ENCODE measurements at places on chromosomes 5 and 9.

GRCh38 chr5:151253605-151253950 lies 593 bp downstream of the GM2A start:
- DNase-seq: no peak

- no peak for DNase-seq
Measured at GRCh38 chr9:79140751-79141150, 431.0 kb upstream of the TLE4 start.

DNA sequence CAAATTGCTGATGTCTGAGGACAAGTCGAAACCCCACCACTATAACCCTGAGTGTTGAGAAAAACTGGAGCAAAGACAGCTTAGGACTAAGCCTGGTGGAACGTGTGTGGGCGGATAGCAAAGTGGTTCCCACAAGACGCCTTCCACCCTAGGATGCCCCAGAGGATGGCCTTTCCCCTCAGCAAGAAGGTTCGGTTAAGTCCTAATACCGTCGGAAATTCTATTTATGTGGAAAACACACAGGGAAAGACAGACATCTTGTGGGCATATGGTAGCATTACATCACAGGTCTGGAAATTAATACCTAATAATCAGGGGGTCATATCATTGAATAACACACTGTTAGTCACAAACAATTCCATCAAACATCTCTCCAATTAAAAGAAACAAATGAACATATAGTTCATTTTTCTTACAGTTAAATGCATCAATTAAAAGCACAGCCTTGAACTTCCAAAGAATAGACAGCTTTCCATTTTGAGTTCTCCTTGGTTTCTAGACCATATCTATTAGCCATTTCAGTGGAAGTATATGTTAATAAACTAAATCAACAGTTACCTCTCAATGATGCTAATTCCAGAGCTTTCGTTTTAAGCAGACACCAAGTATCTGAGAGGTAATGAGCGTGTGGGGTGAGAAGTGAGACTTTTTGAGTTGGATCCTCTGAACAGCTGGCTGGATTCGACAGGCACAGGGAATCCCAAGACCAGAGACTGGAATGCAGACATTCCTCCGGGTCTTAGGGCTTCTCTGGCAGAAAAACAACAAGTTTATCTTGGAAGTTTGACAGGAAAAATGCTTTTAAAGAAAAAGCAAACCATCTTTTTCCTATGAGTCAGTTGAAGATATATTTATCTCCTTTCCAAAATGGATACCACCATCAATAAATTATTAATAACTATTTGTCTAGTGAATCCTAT lies 2.9 kb upstream of the ICE1 start:
- no peak for DNase-seq

DNA sequence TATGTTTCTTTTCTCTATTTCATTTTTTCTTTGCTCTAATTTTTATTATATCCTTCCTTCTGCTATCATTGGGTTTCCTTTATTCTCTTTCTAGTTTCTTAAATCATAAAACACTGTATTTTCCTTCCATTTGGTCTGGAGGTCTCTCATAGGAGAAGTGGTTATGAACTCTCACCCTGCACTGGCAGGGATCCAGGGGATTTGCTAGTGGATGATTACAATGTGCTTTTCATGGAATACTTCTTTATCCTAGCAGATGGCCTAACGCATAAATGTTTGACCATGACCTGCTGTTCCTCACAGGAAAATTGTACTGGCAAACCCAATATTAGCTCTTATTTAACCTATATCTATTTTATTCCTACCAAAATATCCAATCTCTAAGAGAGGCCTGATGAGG lies 31.5 kb upstream of the SGCD start:
- DNase-seq: no peak

DNA sequence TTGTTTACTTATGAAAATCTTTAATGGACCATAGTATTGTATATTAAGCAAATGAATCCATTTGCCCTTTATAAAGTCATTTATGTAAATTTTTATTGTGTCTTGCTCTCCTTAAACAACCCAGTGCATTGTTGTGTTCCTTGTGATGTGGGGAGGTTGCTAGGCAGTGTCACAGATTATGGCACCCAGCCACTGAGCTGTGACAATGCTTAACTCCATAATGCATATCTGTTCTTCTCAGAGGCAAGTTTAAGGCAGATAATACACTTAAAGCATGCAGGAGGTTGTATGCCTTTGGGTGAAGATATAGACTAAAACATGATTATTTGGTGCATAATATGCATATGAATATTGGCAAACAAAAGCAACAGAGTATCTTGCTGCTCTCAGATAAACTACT lies 269.6 kb upstream of the RIOK2 start:
- no peak for DNase-seq

DNA sequence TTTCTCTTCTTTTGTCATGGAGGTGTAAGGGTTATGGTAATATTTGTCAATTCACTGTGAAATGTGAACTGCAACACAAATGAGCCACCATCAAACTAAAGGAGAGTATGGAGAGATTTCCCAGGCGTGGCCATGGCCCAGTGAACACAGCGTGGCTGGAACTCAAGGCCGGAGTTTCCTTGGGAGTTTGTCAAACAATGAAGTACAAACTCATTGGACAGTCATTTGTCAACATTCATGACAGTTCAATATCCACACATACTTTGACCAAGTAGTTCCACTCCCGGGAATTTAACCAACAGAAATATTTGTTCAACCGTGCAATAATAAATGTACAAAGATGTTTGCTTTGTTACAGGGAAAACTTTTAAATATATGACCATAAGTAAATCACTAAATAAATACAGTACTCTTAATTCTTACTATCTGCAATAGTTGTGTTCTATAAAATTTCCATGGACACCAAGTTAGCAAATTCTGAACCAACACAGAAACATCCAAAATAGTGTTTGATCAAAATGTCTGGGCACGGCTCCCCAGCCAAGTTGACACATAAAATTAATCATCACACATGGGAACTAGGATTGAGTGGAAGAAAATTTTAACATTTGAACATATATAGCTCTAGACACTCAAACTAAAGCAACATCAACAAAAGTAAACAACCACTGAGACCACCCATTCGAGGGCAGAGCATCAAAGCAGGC lies 87.1 kb downstream of the DIRAS2 start:
- DNase-seq: no peak

DNA sequence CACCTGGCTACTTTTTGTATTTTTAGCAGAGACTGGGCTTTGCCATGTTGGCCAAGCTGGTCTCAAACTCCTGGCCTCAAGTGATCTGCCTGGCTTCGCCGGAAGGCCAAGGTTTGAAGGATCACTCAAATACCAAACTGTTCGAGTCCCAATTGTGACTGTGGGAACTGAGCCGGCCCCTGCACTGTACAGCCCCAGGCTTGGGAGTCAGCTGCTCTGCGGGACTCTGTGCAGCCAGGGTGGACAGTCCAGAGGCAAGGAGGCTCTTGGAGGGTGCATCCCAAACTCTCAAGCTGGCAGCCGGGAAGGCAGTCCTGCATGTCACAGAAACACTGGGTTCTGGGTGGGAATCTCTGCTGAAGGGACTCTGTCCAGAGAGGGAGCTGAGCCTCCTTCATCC lies 109.0 kb downstream of the ENTREP1 start:
- no peak for DNase-seq

DNA sequence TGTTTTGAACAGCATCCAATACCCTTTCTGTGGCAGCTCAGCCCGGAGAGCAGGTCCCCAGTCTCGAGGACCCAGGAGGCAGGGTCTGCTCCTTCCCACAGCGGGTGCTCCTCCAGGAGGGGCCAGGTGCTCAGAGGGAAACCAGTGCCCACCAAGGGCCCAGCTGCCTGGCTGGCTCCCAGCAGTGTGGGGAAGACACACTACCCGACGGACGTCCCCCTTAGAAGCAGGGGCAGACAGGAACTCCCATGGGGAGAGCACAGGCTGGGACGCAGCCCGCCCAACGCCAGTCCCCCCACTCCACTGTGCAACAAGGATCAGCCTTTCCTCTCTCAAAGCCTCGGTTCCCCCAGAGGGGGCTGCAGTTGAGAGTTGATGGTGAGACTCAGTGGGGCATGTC lies 57.6 kb downstream of the ADAMTS2 start:
- no peak for DNase-seq

DNA sequence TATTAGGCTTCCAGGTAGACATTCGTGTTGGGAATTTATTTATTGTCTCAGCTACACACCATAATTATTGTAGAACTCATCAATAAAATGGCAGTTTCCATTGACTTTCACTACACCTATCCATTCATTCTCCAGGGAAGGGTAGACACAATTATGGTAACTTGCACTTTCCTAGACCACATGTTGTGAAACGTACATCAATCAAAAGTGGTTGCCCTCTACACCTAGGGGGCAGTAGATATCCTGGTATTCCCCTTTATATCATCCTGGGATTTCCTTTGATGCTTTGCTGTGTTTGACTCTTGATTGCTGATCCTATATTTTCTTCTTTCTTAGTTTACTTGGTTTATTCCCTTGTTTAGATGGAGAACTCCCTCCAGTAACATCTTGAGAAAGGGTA lies 47.9 kb downstream of the ADGRV1 start:
- peak; percentile 0 for DNase-seq

- DNase-seq: peak; percentile 43
Measured at GRCh38 chr9:127123064-127123890, 842 bp upstream of the ANGPTL2 start.

- no peak for DNase-seq
Measured at GRCh38 chr5:1375871-1376810, 31.2 kb upstream of the CLPTM1L start.

- no peak for DNase-seq
Measured at GRCh38 chr9:70954596-70955143, 166.8 kb downstream of the TRPM3 start.

- DNase-seq: no peak
Measured at GRCh38 chr5:151709109-151709735, 22.5 kb upstream of the SPARC start.

- DNase-seq: no peak
Measured at GRCh38 chr9:20300430-20301115, 321.7 kb downstream of the MLLT3 start.

DNA sequence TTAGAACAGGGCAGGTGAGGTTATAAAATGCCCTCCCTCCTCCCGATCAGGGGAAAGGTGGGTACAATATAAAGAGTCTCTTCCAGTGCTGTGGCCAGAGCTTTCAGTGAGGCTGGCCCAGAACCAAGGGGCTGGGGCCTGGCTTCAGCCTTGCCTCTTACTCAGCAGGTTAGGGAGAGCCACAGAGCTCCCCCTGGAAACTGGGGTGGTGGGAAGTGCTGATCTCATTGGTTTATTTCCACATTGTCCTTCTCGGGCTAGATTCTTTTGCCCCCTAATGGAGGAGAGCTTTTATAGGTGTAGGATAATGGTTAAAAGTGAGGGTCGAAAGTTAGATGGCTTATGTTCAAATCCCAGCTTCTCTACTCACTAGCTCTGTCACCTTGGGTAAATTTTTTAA lies 186.7 kb upstream of the TBC1D2 start:
- DNase-seq: no peak

GRCh38 chr9:93127395-93127911 lies 6.6 kb downstream of the NINJ1 start:
- DNase-seq: no peak

DNA sequence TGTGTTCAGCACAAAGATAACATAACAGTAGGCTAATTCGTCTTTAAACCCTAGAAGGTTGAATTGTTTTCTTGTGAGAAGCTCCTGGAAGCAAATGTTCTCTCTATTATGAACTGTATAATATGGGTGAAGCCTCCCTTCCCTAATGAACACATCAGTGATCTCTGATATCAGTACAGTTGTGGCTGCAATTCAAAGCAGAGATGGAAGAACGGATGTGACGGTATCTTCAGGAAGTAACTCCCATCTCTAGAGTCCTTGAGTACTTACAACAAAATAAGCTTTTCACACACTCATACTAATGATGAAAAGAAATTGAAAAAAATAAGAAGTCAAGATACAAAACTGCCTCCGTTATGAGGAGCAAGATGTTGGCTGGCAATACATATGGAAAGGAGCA lies 4.5 kb downstream of the HCN1 start:
- no peak for DNase-seq

GRCh38 chr5:133274597-133274935 lies 222.8 kb downstream of the HSPA4 start:
- no peak for DNase-seq

DNA sequence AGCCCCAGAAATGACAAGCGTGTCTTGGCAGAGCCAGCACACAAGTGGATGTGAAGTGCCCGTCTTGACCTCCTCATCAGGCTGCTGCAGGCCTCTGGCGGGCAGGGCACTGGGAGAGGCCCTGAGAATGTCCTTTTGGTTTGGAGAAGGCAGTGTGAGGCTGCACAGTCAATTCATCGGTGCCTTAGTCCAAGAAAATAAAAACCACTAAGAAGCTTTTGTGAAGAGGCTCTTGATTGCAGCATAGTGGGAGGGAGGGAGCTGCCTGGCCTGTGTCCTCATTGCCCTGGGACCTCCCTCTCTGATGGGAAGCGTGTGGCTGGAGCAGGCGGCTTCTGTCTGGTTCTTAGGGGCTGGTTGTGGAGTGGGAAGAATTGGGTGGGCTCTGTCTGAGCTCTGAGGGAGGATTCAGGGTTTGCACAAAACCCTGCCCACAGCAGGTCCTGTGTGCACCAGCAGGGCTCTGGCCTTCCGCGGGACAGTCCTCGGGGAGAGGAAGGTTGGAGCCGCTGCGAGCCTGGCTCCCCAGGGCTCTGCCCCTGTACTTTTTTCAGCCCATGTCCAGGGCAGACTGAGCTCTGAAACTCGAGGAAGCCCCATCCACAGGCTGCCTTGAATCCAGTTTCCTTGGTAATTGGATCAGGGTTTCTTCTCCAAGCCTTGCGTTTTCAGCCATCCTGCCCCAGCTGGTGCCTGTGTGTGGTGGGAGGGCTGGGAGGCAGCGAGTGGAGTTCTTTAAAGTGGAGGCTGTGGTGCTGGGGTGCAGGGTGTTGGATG lies 1.1 kb downstream of the HRCT1 start:
- no peak for DNase-seq
